Fibroblast of mammary gland (primary cell): ENCODE measurements at places on chromosomes 13 and 19.

- DNase-seq, result no peak
Observed at GRCh38 chr13:72208112-72208645, 341.2 kb upstream of the DACH1 start.

- no peak for DNase-seq
Observed at GRCh38 chr19:55133639-55134444, 15.2 kb downstream of the TNNT1 start.

GRCh38 chr13:109842212-109842920 is 56.0 kb upstream of the IRS2 start:
- DNase-seq, result no peak

GRCh38 chr13:53013113-53013512 is 15.5 kb upstream of the OLFM4 start:
- DNase-seq, result no peak

GRCh38 chr13:41900918-41901317 is 60.0 kb downstream of the VWA8 start:
- peak; percentile 25 for DNase-seq

GRCh38 chr19:45884682-45885555 is 1.0 kb downstream of the IRF2BP1 start:
- DNase-seq, result no peak

- no peak for DNase-seq
Observed at GRCh38 chr13:43132911-43133310, 109.5 kb downstream of the DNAJC15 start.

GRCh38 chr13:80802946-80803345 is 462.0 kb upstream of the SPRY2 start:
- DNase-seq, result no peak

DNA sequence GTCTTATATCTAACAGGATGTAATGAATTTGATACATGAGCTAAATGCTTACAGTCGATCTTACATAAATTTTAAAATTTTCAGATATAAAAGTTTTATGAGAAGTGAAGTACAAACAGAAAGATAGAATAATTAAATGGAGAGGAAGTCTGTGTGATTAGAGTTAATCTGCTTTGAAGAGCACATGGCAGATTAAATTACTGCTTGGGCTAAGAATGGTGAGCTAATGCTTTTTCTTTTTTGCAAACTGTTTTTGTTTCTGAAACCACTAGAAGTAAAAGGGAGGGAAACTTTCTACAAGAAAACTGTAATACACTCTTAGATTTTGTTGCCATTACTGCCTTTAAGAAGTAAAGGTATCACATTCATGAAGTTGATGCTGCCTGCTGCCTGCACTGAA is 96.3 kb upstream of the SPRY2 start:
- no peak for DNase-seq

DNA sequence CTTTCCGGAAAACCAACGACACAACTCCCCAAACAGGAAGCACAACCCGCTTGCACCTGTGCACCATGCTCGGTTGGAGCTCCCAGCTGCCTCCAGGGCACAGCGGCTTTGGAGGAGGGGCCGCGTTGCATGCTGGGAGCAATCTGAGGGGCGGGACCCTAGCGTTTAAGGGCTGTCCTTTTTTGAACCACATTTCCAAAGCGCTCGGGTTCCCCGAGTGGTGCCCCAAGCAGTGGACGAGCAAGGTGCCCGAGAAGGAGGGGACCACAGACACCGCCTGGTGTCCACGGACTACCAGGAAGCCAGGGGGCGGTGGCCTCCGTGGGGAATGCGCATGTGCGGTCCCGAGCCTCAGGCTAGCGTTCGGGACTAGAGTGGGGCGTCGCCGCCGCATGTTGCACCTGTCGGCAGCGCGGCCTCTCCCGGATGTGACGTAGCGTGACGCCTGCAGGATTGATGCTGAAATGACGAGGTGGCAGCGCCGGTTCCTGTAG is 11.9 kb upstream of the ZNF57 start:
- no peak for DNase-seq

- no peak for DNase-seq
Observed at GRCh38 chr13:49985129-49985528, 11.7 kb upstream of the TRIM13 start.

- DNase-seq, result no peak
Observed at GRCh38 chr19:47681388-47681787, 31.8 kb upstream of the EHD2 start.

DNA sequence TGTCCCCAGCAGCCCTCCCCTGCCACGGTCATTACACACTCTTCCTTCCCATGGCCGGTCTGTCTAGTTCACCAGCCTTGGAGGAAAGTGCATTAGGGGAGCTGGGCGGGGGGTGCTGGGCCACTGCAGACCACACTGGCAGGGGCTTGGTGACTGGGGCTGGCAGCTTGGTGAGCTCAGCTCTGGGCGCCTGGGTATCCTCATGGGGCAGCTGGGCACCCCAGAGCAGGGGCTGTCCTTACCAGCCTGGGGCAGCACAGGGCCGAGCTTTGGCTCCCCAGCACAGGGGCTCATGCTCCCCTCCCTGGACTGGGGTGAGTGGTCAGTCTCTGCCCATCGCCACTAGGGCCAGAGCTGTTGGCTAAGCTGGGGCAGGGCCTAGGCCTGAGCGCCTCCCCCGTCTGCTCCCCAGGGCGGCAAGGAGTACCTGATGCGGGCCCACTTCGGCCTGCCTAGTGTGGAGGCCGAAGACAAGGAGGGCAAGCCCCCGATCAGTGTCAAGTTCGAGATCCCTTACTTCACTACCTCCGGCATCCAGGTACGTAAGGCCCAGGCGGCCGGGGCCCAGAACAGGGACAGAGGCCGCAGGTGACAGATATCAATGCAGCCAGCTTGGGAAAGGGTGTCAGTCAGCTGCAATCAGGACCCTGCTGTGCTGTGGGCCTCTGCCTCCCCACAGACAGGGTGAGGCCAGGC is 35.5 kb downstream of the AP1M1 start:
- DNase-seq, result no peak

DNA sequence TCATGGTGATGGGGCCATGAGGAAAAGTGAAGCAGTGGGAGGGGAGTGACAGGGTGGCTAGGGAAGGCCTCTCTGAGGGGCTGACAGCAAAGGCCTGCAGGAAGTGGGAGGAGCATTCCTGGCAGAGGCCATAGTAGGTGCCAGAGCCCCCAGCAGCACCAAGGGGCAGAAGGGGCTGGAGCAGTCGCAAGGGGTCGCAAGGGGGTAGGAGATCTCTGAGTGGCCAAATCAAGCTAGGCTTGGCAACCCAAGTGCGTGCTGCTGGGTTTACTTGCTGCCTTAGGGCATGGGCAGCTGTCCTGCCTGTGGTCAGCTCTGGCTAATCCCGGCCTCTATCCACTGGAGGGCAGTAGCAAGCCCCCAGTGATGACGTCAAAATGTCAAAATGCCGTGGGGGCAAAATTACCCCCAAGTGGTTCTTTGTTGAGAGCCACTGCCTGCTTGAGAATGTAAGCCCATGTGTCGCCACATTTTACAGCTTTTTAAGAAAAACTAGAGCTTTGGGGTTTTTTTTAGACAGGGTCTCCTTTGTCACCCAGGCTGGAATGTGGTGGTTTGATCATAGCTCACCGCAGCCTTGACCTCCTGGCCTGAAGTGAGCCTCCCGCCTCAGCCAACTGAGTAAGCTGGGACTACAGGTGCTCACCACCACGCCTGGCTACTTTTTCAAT is 11.8 kb downstream of the CCDC97 start:
- peak; percentile 74 for DNase-seq

- DNase-seq, result no peak
Observed at GRCh38 chr19:10289836-10290356, at the start of gene ICAM5. TSS of gene ICAM5 (plus strand) at chr19:10289952. CDS start at chr19:10290044, 92 bp downstream.

GRCh38 chr13:60303166-60303565 is 93.9 kb upstream of the TDRD3 start:
- no peak for DNase-seq

GRCh38 chr19:861756-862580 is 2.5 kb downstream of the CFD start:
- DNase-seq, result no peak

DNA sequence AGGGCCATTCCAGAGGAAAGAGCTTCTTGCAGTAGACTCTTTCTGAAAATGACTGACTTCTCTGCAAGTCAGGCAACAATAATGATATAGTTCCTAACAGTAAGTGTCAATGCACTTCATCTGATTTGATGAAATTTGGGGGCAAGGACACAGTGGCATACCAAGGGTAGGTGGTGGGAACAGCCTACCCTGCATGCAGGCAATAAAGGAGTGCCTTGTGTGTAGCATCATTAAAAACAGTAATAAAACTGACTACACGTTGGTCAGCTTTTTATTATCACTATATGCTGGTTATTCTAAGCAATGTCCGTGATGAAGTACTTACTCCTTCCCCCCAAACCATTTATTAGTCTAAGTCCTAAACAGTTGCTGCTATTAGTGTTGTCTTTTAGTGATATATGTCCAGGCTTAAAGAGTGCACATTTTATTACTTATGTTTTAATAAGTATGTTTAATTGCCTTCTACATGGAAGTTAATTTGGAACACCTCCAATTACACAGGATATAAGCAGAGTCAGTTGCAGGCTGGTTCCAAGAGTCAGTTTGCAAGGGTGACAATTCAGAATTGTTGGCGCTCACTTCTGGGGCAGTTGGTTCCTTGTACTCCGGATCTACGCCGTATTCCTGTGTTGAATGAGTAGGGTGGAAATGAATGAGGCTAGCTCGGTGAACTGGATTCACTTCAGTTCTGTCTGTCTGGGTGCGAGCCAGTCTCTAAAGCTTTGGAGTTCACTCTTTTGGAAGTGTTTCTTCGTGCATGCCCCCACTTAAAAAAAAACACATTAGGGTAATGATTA is 84.0 kb downstream of the RGCC start:
- DNase-seq, result no peak

GRCh38 chr19:5321851-5322681 is 18.5 kb downstream of the PTPRS start:
- no peak for DNase-seq

GRCh38 chr19:1250437-1251260 is 2.3 kb downstream of the MIDN start:
- no peak for DNase-seq

- DNase-seq, result peak; percentile 51
Observed at GRCh38 chr19:1098177-1099051, 3.2 kb upstream of the POLR2E start.

GRCh38 chr13:65724226-65724625 is 1505.9 kb downstream of the PCDH9 start:
- peak; percentile 54 for DNase-seq

GRCh38 chr13:46053162-46054012 is 841 bp upstream of the ZC3H13 start:
- DNase-seq, result no peak

DNA sequence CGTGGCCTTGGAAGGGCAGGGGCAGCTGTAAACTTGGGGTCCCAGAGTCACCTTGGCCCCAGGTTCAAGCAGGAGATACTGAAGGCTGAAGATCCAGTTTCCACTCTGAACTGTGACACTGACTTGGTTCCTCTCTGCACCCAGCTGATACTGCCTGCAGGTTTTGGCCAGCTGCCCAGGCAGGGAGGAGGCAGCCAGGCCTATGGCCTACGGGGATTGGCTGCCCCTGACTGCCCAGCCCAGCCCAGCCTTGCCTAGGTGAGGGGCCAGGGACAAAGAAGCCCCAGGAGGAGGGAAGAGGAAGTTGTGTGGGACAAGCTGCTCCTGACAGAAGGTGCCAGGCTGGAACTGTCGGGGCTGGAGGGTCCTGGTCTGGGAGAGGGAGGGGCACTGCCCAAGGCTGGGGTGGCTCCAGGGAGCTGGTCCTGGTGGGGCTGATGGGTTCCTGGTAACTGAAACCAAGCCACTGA is 51.7 kb upstream of the CYP4F8 start:
- no peak for DNase-seq

DNA sequence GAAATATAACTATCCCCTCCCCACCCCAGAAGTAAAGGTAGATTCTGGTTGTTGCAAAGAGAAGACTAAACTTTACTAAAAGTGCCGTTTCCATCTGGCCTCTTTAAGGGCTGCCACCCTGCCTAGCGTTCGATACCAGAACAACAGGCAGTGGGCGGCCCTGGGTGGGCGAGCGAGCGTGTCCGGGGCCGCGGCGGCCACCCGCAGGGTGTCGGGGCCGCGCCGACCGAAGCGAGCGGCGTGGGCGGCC is 2.6 kb downstream of the FGF9 start:
- no peak for DNase-seq

- no peak for DNase-seq
Observed at GRCh38 chr13:107459430-107459829, 755.9 kb downstream of the LIG4 start.

DNA sequence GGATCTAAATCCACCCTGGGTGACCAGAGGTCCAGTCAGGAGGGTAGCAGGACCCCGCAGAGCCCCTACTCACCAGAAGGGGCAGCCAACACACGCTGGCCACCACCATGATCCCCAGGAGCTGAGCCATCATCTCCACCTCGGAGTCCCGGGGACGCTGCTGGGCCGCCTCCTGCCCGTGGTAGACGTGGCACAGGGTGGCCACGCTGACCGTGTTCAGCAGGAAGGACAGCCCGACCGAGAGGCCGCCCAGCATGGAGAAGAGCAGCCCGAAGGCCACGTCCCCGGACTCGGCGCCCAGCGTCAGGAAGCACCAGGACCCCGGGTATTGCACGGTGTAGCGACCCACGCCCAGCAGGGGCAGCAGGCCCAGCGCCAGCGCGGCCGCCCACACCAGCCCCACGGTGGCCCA is 6.9 kb downstream of the TBXA2R start:
- no peak for DNase-seq

DNA sequence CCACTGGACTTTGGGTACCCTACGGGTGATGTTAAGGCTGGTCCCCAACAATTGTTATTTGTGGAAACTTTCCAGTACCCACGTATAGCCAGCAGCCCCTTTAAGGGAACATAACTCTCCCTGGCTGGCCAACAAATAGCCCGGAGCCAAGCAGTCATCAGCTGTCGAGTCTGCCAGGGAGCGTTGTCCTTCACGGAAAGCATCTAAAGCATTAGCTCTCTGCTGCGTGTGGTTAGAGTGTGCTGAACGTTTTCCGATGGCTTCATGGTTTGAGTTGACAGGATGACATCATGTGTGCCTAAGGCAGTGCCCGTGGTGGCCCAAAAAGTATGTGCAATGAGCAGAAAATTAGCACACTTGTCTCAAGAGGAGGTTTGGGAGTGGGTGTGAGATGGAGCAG is 3.3 kb upstream of the ZNF556 start:
- no peak for DNase-seq

DNA sequence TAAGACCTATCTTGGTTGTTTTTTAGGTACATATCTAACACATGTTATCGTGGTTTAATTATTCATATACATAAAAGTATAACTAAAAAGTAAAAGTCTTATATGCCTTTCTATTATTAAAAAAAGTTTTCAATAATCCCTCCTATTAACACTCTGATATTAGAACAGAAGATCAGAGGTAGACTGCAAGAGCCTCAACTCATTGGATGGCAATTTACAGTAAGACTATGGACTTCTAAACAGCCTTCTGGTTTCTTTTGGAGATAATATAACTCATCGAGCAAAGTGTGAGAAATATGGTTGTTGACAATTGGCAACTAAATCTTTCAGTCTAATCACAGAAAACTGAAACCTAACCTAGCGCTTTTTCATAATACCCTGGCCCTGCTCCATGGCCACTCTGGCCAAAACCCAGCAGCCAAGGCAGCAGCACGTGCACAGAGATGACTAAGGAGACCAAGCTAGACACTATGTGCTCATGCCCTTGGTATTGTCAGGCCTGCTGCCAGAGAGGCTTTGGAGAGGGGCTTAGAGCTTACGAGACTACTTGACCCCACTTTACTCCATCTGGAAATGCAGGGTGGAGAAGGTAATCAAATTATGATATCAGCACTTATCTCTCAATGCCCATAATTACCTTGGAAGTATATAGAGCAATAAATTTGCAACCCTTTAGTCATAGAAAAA is 40.6 kb upstream of the EEF1AKMT1 start:
- DNase-seq, result peak; percentile 96
